Type B pancreatic cell (in vitro differentiated cells): ENCODE measurements at places on chromosomes 7 and 10.
A peak's percentile ranks its signal among the peaks of the same experiment; 100 is the strongest.

DNA sequence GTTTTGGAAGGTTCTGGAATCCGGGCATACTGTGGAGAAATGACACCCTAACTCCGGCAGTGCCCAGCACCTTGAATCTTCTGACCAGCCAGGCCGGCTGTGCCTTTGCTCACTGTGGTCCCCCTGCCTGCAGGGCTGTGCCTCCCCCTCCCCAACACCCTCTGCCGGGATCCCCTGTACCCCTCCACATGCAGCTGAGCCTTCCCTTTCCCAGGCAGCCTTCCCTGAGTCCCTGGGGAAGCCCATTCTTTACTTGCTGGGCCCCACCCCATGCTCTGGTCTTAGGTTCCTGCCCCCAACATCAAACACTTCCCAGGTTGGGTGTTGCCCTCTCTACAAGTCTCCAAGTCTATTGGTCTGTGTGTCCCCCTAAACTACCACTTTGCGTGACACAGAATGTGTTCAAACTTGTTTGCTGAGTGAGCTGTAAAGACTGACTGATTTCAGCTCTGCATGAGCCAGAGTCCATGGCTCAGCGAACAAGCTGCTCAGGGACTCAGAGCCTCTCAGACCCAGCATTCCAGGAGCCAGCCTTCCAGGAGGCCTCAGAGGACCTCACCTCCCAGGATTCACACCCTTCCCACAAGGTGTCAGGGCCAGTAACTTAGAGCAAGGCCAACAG lies 31.6 kb downstream of the CALML5 start:
- no peak for DNase-seq

- DNase-seq: no peak
Observed at GRCh38 chr10:12602521-12602920, 253.2 kb downstream of the CAMK1D start.

DNA sequence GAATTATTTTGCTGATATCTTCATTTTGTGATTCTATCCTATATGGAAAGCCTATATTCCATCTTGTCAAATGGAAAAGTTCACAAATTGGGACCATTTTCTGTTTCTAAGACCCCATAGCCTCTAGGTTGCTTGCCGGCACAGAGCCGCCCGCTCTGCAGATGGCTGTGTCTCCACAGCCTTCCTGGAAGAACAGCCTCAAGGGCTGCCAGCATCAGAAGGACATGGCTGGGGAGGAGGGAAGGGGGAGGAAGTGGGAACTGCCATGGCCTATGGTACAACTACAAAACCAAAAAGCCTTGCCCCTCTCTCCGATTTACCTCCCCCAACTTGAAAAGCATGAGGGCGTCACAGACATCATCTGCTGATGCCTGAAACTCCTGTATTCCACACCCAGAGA lies 75.9 kb downstream of the LANCL2 start:
- DNase-seq: no peak

DNA sequence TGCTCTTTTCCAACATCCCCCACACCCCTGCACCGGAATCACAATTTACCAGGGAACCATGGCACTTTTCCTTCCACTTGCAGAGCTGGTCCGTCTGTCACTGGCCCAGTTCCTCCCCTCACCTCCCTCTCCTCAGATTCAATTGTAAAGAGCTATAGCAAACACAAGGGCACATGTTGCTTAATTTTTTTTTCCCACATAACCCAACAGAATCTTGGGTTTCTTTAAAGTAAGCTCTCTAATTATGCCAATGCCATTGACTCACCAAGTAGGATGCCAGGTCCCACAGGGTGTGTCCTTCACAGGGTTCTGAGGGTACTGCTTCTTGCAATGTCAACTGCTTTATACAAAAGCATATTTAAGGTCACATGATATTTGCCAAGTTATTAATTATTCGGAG lies 262.2 kb downstream of the AUTS2 start:
- DNase-seq: no peak

DNA sequence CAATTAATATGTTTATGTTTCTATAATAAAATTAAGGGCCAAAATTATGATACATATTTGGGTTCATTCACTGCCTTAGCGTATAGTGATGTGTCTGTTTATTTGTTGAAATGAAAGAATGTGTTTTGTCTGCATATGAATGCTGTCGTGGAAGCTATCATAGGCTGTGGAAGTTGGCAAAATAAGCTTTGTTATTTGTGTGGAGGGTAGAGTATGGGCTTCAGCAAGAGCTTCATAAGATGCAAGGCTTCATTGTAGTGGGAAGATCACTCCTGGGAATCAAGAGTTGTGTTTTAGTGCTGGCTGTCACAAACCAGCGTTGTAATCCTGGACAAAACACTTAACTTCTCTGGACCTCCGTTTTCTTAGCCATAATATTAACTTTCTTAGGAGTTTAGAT lies 2.5 kb downstream of the SLK start:
- no peak for DNase-seq

DNA sequence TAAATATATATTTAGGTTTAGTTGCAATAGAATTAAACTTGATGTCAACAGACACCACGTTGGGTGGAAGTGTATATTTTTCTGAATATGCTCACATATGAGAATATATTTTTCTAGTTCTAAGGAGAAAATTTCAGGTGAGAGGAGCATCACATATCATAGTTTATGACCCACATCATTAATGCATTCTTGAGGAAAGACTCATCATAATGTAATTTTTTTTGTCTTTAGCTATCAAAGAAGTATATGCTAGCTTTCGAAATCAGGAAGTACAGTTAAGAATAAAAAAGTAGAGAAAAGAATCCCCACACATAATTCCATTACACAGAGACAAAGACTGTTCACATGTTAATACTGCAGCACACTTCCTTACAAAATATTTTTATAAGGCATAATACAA lies 30.4 kb downstream of the A1CF start:
- no peak for DNase-seq

DNA sequence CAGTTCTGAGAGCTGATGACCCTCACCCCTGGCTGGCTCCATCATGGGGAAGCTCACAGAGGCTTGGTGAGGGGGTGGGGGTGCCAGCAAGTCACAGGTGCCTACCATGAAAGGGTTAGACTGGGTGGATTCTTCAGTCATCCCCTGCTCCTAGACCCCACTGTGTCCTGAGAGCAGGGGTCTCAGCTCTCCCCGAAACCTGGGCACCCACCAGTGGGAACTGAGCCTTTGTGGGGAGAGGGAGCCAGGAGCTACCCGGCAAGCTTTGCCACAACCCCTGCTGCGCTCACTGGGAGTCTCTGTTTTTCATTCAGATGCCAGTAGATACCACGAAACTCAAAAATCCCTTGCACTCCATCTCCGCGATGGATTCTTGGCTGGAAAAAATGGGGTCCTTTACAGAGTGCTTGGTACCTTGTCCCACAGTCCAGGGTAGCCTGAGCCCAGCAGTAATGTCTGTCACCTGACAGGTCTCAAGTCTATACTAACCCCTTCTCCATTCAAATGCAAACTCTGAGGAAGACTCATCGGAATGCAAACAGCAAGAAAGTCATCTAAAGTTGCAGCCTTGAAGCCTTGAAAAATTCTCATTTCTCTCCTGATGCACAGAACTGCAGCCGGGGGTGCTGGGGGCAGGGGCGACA lies 48.9 kb upstream of the ENO4 start:
- no peak for DNase-seq

DNA sequence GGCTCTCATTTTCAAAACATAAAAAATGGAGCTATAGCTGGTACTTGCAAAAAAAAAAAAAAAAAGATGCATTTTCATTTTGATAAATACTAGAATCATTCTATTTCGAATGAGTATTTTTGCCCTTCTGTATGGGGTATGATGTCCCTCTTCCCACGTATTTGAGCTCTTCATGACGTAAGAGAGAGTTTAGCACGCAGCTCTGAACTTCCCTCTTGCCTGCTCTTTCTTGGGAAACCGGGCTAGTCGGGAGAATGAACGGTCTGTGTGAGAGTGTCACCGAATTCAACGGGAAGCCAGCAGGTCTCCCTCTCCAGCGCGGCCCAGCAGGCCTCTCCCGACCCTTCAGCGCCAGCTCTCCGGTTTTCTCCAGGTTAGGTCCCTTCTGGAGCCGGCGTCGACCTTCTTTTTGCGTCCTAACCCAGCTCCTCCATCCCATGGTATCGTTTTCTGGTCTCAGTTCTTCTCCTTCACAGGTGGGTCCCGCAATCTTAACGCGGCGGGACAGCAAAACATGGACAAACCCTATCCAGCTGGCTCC lies 159.2 kb upstream of the PITRM1 start:
- DNase-seq: no peak

GRCh38 chr7:157683747-157684156 lies 346.9 kb downstream of the DNAJB6 start:
- DNase-seq: peak; percentile 48

DNA sequence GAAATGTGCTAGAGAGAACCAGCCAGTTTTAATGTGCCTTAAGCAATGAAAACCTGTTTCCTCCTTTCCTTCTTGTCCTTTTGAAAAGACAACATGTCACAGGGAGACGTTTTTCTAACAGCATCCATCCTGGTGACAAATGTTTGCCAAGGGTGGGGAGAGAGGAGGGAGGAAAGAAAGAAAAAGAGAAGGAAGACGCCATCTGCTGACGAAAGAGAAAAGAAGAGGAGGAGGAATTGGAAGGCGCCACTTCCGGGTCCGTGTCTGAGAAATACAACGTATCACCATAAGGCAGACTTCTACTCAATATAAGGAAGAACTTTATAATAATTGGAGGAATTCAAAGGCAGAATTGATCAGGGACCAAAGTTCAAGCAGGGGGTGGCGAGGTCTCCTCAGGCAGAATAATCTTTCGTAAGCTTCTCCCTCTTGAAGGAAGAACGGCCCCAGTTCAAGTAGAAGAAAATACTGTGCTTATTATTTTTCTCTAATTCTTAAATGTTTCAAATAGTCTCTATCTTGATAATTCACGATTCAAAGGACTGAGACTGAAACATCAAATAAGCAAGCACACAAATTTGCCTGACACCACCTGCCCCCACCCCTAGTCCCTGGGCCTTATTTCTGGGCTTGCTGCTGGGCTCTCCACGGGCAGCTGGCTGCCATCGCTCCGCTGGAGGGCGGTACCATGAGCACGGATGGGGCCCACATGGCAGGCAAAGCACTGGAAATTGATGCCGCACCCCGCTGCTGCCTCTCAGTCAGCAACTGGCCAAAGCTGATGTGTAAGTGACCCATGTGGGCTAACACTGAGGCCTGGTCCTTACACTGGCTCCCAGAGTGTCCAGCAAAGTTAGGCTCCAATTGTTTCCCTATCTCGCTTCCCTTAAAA lies 273.7 kb upstream of the KLF14 start:
- DNase-seq: no peak

GRCh38 chr7:81111781-81112540 lies 193.1 kb upstream of the SEMA3C start:
- no peak for DNase-seq

DNA sequence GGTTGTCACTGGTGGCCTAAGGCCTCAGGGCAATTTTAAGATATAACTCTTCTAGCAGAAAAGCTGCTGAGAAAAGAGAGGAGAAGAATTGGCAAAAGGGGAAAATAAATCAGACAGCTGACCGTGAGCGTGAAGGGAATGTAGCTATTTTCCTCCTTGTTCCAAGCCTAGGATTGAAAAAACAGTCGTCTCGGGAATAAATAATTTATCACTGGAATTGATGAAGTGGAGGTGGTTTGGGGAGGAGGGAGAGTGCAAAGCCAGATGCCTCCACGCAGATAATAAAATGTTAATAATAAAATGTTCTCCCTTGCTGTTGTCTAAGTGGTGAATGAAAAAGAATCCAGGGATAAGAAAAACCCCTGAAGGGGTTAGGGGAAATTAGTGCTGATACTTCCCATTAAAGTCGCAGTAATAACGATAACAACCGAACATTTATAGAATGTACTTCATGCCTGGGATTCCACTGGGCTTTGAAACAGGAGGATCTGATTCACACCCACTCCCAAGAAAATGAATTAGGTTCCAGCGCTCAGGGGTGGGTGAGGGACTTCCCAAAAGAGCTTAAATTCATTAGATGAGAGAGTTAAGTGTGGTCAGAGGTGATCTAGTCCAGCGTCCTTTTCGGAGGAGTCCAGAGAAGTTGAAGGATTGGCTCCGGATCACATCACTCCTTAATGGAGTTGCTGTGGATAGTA lies 27.3 kb downstream of the BAMBI start:
- no peak for DNase-seq

- DNase-seq: no peak
Observed at GRCh38 chr10:126568809-126569385, 101.6 kb downstream of the C10orf90 start.

GRCh38 chr10:107054469-107055156 lies 109.9 kb downstream of the SORCS1 start:
- no peak for DNase-seq
